Stimulated activated CD4-positive, alpha-beta T cell treated with anti-CD3 and anti-CD28 coated beads, TNF-alpha, amount 100 ng/mL, for 48 hours (primary cell): ENCODE measurements at places on chromosomes 13 and 19.

DNA sequence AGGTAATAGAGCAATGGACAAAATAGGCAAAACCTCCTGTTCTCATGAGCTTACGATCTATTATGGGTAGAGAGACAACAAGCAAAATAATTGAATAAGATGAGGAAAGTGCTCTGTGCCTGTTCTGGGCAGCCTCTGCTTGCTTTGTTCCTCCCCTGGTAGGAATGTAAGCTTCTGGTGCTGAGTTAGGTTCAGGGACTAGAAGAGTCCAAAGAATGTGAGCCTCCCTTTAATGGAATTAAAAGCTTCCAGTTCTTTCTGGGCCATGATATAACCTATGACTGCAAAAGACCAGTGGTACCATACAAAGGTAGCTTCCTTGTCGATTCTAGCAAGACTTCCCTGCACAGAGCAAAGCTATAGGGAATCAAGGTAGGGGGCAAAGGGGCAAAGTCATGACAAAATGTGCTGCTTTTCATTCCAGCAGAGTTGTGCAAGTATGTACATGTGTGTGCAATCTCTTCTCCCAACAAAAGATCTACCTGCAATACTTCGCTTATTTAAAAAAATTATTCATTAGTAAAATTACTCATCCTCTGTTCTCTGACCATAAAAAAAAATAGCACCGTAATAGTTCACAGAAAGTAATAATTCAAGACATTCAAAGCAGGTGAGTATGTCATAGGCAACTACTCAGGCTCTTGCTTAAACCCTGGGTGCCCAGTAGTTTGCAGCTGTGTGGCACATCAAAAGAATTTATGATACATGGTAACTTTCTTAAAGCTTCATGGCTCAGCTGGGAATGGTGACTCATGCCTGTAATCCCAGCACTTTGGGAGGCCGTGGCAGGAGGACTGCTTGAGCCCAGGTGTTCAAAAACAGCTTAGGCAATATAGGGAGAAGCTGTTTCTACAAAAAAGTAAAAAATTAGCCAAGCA is 21.4 kb downstream of the ACOD1 start:
- no peak for DNase-seq

DNA sequence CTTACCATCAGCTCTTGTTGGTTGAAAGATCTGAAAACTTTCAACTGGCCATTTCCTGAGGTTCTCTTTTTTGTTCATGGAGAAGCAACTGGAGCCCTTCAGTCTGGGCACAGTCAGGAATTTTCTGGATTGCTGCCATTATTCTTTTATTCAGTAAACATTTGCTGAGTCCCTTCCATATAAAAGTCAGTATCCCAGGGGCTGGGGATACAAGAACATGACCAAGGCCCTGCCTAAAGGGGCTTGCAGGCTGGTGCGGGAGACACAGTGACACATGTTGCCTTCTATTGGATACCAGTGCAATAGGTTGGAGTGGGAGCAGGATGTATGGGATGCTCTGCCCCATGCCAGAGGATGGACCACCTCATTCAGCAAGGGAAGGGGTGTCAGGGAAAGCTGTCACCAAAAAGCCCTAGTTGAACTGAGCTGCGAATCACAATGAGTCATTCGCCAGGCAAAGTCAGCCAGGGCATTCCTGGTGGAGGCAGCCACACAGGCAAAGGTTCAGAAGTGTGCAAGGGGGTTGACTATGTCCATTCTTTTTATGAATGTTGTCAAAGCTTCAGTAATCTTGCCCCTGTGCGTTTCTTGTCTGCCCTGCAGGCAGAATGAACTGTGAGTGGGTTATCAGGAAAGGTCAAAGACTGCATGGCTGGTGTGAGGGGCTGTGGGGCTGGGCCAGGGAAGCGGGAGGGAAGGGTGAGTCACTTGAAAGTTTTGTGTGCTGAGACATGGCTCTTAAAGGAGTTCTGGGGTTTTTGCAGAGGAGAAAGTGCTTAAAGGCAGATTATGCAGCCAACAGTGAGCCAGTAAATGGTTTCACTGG is 395.9 kb downstream of the KCNRG start:
- DNase-seq = no peak

- no peak for DNase-seq
These were observed 24.6 kb downstream of the CCNE1 start for GRCh38 chr19:29836409-29836825.

DNA sequence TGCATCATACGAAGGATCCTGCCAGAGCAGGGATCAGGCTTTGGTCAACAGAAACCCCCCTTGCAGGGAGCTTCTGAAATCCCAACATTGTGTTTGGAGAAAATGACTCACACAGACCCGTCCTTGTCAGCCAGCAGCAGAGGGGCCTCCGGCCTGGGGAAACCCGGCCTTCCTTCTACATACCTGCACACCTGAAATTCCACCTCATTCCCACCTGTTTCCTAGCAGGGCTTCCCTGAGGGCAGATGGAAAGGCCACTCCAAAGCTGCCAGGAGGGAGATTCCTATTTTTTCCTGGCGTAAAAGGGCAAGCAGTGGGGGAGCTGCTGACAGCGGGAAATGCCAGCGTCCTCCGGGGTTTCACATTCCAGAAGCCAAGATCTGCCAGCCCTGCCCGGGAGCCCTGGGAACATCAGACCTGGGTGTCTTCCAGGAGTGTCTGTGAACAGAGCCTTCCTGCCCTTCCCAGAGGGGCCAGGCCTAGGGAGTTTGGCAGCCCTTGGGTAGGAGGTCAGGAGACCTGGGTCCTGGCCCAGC is 3.0 kb upstream of the IGFL1 start:
- DNase-seq = no peak

DNA sequence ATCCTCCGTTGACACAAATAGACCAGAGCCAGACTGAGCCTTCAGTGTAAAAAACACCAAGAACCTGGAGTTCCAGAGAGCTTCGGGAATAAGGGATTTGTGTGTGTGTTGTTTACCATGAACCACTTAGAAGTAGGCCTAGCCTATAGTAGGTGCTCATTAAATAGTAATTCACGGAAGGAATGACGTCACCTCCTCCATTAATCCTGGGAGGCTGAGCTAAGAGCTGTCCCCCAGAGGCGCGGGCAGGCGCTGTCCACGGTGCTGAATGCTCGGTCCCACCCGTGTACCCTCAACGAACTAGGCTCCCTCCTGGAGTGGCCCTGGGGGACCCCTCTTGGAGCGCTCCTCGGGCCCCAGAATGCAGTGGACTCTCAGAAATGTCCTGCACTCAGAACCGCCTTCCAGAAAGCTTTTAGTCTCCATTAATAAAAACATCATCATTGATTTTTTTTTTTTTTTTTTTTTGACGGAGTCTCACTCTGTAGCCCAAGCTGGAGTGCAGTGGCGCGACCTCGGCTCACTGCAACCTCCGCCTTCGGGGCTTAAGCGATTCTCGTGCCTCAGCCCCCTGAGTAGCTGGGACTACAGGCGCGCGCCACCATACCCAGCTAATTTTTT is 6.5 kb downstream of the UNC13A start:
- DNase-seq = no peak

GRCh38 chr13:77745784-77746183 is 48.3 kb downstream of the SLAIN1 start:
- no peak for DNase-seq

DNA sequence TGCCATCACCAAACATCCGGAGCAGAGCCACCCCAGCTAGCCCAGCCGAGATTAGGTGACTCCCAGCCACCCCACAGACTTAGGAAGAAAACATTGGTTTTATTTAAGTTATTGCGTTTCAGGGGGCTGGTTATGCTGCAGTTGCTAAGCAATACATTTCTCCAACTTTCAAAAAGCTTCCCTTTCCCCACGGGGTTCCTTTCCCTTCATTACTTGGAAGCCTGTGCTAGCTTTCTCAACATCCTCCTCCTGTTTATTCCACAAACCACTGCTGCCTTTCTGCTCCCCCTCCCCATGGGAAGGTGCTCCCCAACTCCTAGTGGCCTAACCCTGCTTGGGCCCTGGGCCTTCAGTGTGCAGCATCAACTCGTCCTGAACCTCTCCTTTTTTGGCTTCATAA is 52.6 kb downstream of the CDADC1 start:
- DNase-seq = no peak

DNA sequence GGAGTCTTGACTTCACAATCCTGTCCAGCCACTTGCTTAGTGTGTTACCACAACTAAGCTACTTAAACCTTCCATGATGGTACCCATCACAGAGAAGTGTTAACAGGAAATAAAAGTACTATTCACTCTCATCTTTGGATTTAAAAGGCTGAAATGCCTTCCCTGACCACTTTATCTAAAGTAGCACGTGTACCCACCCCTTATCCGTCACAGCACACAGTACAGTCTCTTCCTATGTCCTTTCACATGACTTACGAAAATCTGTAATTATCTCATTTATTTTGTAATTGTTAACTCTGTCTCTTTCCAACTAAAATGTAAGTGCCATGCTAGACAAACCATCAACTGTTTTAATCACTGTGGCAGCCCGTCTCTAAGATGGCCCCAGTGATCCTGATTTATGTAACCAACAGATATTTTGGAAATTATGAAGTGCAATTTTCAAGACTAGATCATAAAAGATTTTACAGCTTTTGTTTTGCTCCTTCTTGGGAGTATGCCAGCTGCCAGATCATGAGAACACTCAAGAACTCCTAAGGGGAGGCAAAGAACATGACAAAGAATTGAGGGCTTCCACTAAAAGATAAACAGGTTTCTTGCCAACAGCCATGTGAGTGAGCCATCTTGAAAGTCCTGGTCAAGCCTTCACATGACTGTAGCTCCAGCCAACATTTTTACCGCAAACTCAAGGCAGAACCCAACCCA is 44.9 kb downstream of the DIAPH3 start:
- DNase-seq = no peak
